ENCODE measurements at places on chromosomes 6 and 20. TPM values are rescaled to one million over a fixed set of nuclear protein-coding genes. Genes with fewer than 3 reads are reported as not detected.

GRCh38 chr20:57661746-57662455 is 41.7 kb upstream of the ZBP1 start:
- H3K36me3 ChIP-seq, result no peaks in the 10 kb centered on the region
- H3K27me3 ChIP-seq, result no peaks in the 10 kb centered on the region

- peaks cover 9% of the 10 kb centered on the region for H3K27me3 ChIP-seq
- H3K27ac ChIP-seq, result no peak overlapping the region
- no peaks in the 10 kb centered on the region for H3K4me1 ChIP-seq
- H3K36me3 ChIP-seq, result no peaks in the 10 kb centered on the region
- no peak for DNase-seq
- H3K4me3 ChIP-seq, result no peak overlapping the region
These were observed 135.4 kb downstream of the BFSP1 start for GRCh38 chr20:17395729-17396128.

Gene RNF217
- total RNA-seq, result 43.3 TPM

Gene CAPN11
- 1.1 TPM for total RNA-seq

Gene DEFB125
- total RNA-seq, result not detected
